ENCODE measurements at places on chromosomes 16 and 17.

- no peak for DNase-seq
Measured at GRCh38 chr16:70681382-70682238, 4.2 kb downstream of the MTSS2 start.

- DNase-seq = no peak
Measured at GRCh38 chr16:12763517-12763916, 40.2 kb downstream of the CPPED1 start.

GRCh38 chr16:8943966-8944759 is 19.5 kb downstream of the USP7 start:
- no peak for DNase-seq

GRCh38 chr17:56656701-56657327 is 63.3 kb downstream of the NOG start:
- DNase-seq = no peak

DNA sequence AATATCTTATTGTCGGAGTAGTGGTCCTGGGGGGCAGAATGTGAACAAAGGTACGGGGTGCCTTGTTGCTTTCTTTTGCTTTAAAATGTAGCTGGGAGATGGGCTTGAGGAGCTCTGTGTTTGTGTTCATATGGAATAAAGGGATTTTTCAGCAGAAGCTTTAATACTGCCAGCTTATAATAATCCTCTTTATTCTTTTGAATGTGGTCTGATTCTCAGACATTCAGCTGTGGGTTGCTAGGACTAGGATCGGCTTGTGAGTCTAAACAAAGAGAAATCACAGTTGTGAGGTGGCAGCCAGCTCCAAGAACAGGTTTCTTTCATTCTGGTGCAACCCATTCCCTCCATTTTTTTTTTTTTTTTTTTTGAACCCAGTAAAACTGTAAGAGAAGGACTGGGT is 7.2 kb downstream of the MRPL58 start:
- DNase-seq = no peak

DNA sequence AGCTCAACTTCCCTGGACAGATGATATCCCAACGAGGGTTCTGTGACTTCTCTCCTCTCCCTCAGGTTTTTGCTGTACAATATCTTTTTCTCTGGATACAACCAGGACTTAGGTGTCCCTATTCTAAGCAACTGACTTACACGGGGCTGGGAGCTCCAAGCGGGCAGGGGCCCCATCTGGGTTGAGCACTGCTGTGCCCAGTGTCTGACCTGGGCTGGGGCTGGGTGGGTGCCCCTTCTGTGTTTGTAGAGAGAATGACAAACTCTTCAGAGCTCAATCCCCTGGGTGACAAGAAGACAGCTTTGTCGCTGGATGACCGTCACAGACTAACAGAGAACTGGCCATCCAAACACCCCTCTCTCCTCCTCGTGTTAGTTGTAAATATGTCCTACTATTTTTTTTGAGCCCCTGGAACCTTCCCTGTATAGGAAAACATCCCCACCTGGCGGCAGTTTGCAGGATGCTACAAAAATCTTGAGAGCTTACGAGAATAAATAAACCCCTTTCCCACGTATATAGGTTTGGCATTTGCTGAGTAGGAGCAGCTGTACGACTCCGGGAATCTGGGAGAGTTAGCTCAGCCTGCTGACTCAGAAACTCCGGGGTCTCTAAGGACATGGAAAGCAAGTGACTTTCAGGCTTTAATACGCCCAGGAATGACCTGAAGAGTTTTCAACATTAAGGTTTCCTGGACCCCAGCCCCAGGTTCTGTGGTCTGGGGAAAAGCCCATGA is 23.7 kb upstream of the RCVRN start:
- DNase-seq = peak; percentile 76

- no peak for DNase-seq
Measured at GRCh38 chr16:14301169-14302030, 230.3 kb downstream of the MRTFB start.

- DNase-seq = no peak
Measured at GRCh38 chr16:82814059-82814458, 187.3 kb downstream of the CDH13 start.

- no peak for DNase-seq
Measured at GRCh38 chr16:2860826-2861567, 3.0 kb upstream of the PRSS22 start.

DNA sequence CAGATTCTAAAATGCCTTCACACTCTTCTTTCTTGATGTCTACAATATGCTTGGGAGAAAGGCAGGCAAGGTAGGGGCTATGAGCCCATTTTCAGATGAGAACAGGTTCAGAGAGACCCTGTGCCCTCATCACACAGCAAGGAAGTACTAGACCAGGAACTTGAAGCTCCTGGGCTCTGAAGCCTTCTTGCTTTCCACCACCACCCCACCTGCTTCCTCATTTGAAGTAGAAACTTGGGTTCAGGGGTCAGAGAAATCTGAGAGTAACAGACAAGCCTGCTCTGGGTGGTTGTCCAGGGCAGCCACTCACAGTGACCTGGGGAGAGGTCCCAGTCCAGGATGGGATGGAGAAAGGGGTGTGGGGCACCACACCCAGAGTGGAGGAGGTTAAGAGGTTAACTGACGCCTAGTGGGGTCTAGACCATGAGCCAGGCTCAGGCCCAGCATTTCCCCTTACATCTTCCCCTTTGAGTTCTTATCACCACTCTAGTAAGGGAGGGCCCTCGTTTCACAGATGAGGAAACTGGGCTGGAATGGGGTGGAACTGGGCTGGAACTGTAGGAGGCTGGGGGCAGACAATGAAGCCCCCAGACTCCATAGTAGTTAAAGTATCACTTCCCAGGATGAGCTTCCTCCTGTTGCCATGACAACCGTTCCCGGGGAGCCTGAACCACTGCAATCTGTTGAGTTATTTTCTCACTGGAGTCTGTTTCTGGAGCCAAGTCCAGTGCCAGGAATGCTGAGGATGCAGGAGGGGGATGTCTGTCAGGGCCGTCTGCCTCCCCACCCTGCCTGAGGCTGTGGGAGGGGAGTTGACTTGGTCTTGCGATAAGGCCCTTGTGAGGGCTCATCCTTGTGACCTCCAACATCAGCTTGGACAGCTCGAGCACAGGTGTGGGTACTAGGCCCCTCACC is 16.2 kb upstream of the PHF12 start:
- no peak for DNase-seq

GRCh38 chr17:56480501-56480900 is 113.0 kb upstream of the NOG start:
- DNase-seq = no peak

- DNase-seq = no peak
Measured at GRCh38 chr17:46158323-46159296, 34.6 kb downstream of the KANSL1 start.

DNA sequence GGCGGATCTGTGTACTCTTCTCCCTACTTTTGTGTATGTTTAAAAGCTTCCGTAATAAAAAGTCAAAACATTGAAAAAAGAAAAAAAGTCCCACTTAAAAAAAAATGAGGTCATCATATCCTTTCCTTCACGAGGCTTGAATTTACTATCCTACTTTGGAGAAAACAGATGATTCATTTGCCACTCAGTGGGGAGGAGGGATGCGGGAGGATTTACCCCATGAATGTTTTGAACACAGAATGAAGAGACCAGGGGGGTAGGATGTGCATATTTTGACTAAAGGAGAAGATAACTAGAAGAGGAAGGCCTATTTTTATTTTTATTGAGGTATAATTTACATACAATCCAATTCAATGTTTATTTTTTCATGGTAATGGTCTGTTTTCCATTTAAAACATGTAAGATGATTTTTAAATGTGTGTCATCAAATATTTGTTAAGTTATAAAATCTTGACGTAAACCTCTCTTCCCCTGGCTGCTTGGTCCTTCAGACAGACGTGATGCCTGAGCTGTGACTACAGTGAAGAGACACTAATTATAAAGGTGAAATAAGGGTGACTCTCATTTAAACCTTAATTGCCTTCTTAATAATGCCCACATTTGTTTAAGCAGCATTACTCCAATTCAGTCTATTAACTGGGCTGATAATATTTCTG is 135.4 kb upstream of the AXIN2 start:
- DNase-seq = peak; percentile 77

- peak; percentile 22 for DNase-seq
Measured at GRCh38 chr17:82775001-82775823, 23.3 kb downstream of the TBCD start.

- DNase-seq = no peak
Measured at GRCh38 chr17:76884995-76885893, 17.0 kb downstream of the MGAT5B start.

- no peak for DNase-seq
Measured at GRCh38 chr16:580141-580945, 9.5 kb upstream of the RAB40C start.

DNA sequence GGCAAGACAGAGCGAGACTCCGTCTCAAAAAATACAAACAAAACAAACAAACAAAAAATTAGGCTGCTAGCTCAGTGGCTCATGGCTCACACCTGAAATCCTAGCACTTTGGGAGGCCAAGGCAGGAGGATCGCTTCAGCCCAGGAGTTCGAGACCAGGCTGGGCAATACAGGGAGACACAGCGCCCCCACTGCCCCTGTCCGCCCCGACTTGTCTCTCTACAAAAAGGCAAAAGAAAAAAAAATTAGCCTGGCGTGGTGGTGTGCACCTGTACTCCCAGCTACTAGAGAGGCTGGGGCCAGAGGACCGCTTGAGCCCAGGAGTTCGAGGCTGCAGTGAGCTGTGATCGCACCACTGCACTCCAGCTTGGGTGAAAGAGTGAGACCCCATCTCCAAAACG is 531 bp upstream of the CDH1 start:
- DNase-seq = no peak

DNA sequence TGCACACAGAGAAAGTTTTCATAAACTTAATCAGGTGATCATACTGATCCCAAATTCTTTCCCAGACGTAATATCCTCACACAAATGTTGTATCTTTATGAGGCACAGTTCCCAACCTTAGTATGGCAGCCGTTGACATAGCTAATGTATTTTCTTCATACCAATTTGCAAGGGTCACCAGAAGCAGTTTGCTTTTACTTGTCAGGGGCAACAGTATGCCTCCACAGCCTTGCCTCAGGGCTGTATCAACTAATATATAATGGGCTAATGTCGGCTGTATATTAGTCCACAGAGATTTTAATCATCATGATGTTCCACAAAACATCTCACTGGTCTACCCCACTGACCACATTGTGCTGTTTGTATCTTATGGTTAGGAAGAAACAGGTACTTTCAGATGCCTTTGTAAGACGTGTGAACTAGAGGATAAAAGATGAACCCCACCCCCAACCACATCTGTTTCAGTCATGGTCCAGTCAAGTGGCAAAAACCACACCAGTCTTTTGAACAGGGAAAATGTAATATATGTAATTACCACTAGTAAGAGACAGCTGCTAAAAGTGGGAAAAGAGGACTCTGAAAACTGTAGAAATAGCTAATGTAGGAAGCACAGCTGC is 55.2 kb downstream of the GAN start:
- no peak for DNase-seq

GRCh38 chr17:30132615-30133014 is 16.0 kb downstream of the NSRP1 start:
- no peak for DNase-seq

DNA sequence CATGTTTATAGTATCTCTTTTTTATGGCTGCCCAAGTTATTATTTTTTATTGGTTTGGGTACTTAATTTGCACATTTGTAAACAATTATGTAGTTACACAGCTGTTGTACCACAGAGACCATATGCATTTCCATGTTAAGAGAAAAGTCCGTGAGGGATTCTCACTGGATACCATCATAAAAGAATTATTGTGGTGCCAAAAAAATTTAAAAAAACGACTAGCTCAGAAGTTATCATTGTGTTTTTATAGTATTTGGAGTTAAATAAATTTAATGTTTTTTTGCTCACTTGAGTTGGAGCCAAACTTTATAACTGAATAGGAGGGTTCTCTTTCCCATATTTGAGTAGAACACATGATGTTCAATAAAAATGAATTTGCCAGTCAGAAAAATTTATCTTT is 618.7 kb downstream of the WWOX start:
- no peak for DNase-seq

Measured in astrocyte of the spinal cord (primary cell).